ENCODE measurements at places on chromosomes 3 and 15. TPM values are rescaled to one million over a fixed set of nuclear protein-coding genes. Genes with fewer than 3 reads are reported as not detected.

DNA sequence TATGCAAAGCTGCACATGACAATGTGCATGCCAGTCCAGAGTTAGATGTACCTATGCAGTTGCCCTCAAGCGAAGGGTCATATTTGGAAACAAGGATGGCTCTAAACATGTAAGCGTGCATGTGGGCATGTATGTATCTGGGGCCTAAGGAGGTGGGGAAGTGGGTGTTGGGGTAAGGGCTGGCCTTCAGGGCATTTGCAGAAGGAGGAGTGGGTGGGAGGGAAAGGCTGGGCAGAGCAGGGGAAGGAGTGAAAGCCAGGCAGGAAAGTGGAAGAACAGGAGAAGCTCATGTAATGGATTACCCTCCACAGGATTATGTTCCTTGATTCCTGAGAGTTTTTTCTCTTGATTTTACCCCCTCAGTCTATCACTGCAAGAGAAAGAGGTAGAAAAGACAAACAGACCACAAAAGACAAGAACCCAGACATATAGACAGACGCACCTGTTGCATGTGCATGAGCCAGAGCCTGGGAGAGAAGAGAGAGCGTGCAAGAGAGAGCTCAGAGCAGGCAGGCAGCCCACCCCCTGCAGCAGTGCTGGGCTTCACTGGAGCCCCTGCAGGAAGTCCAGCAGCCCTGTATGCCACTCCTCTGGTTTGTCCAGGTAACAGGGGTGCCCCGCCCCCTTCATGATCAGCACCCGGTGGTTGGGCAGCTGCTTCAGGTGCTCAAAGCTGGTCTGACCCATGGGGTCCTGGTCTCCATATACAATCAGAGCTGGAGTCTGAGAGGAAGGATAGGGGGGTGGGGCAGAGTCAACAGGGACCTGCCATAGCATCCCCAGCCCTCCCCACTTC is 1.8 kb upstream of the PCBP4 start:
- peaks cover 5% of the 10 kb centered on the region for H3K36me3 ChIP-seq
- no peaks in the 10 kb centered on the region for H3K27me3 ChIP-seq
- H3K4me3 ChIP-seq, result no peak overlapping the region
- no peak for DNase-seq
- no peak overlapping the region for H3K27ac ChIP-seq
- peaks cover 19% of the 10 kb centered on the region for H3K4me1 ChIP-seq

GRCh38 chr3:195119461-195120266 is 151.3 kb downstream of the XXYLT1 start:
- no peak overlapping the region for H3K27ac ChIP-seq
- no peak overlapping the region for H3K4me3 ChIP-seq
- peaks cover 7% of the 10 kb centered on the region for H3K4me1 ChIP-seq
- no peaks in the 10 kb centered on the region for H3K36me3 ChIP-seq

DNA sequence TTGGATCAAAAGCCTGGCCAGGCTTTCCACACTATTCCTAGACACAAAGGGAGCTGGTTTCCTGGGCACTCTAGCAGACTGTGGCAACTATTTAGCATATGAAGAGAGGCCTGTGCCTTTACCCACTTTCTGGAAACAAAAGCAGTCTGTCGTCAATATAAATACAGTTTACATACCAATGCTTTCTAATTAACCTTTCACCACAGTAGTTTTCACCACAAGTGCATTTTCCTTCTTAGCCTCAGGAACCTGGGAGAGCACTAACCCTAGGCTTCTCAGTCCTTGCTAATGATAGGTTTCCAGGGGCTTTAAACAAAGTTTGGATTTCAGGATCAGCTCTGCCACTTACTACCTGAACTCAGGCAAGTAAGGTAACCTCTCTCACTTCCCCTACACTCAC is 499.1 kb downstream of the MAGI1 start:
- no peak for DNase-seq
- no peak overlapping the region for H3K4me3 ChIP-seq
- no peaks in the 10 kb centered on the region for H3K4me1 ChIP-seq
- H3K27me3 ChIP-seq, result no peaks in the 10 kb centered on the region
- H3K36me3 ChIP-seq, result no peaks in the 10 kb centered on the region
- H3K27ac ChIP-seq, result no peak overlapping the region

- no peaks in the 10 kb centered on the region for H3K27me3 ChIP-seq
- no peak overlapping the region for H3K27ac ChIP-seq
- H3K36me3 ChIP-seq, result no peaks in the 10 kb centered on the region
- no peaks in the 10 kb centered on the region for H3K4me1 ChIP-seq
- H3K4me3 ChIP-seq, result no peak overlapping the region
Measured at GRCh38 chr3:145760036-145760435, 400.9 kb downstream of the PLOD2 start.

The ZNF774 gene
- 1.2 TPM for total RNA-seq

The RARB gene
- total RNA-seq, result not detected

GRCh38 chr3:42101048-42101447 is 9.9 kb downstream of the TRAK1 start:
- H3K27ac ChIP-seq, result no peak overlapping the region
- H3K36me3 ChIP-seq, result peaks cover 5% of the 10 kb centered on the region
- no peak for DNase-seq
- no peaks in the 10 kb centered on the region for H3K27me3 ChIP-seq
- no peak overlapping the region for H3K4me3 ChIP-seq

The CYP8B1 gene
- not detected for total RNA-seq

Measured in activated CD8-positive, alpha-beta T cell treated with anti-CD3 and anti-CD28 coated beads for 36 hours (primary cell).